ENCODE measurements at places on chromosomes 6 and 20. TPM values are rescaled to one million over a fixed set of nuclear protein-coding genes. Genes with fewer than 3 reads are reported as not detected.

DNA sequence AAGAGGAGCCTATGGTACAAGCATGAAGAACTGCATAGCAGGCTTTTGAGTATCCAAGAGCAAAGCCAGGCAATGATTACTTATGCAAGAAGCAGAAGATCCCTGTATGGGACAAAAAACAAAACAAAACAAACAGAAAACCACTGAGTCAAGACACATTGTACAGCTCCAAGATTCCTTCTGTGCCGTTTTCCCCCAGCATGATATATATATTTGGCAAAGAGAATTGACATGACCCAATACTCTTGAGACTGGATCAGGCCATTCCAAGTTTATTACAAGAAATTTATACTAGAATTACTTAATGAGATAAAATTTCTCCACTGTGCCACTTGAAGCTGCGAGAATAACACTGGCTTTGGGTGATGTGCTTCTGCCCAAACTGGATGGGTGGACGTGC is 65.5 kb downstream of the TRMT11 start:
- DNase-seq = no peak

- no peak for DNase-seq
Measured at GRCh38 chr20:63900413-63900812, 5.5 kb downstream of the DNAJC5 start.

GRCh38 chr6:42339991-42340401 is 111.7 kb downstream of the TRERF1 start:
- no peak for DNase-seq

DNA sequence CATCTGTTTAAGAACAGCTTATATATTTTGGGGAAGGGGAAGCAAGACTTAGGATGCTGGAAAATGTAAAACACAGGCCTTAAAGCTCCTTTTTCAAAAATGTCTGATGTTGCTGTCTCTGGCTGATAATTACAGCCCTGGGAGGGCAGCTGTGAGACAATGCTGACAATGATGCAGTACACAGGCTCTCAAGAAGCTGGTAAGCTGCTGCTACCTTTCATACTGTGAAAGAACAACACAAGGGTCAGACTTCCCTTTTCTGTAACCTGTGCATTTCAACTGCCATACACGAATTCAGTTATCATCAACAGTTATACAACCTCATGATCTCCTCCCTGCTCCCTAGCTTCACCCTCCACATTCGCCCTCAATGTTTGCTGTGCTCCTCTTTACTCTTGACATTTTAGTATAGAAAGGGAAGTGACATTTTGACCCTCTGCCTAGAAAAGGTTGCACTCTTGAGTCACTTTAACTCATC is 25.2 kb downstream of the MAP7 start:
- DNase-seq = no peak

GRCh38 chr6:153882411-153882810 is 156.6 kb upstream of the OPRM1 start:
- no peak for DNase-seq

DNA sequence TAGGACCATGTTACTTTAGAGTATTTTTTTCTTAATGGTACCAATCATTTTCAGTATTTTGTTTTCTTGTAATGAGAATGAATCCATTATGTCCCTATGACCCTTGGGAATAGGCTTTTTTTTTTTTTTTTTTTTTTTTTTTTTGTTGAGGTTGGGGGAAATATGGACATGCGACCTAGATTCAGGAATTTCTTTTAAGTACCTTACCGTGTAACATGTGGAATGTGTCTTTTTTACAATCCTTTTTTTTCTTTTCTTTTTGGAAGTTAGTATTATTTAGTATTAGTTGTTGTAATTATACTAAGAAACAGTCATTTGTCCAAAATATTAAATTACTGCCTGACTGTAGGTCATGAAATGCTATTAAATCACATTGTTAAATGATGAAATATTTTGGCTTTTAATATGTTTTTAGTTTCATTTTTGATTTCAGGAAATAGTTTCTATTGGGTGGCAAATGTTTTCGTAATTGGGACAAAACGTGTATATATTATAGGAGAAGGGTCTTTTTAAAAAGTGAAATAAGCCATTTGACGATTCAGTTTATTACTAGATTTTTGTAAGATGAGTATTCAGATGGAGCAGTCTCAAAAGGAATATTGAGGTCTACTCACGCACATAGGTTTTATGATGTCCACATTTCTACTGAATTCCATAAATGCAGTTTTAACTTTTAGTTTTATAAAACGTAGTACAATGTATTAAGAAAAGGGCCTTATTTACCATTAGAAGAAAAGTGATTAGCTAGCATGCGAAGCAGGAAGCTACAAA is 4.9 kb downstream of the ARID1B start:
- no peak for DNase-seq

The TRAPPC3L gene
- not detected for total RNA-seq

The BPIFA1 gene
- not detected for total RNA-seq

The DLL1 gene
- 0.14 TPM for total RNA-seq

The IYD gene
- 0.92 TPM for total RNA-seq

The BTNL2 gene
- not detected for total RNA-seq

Measured in Calu3 (cell line).